Activated T-cell treated with anti-CD3 and anti-CD28 coated beads for 24 hours (primary cell): ENCODE measurements at places on chromosomes 1 and 21.
A peak's percentile ranks its signal among the peaks of the same experiment; 100 is the strongest.

- no peak for DNase-seq
These were observed 10.6 kb upstream of the LRRC39 start for GRCh38 chr1:100188617-100189016.

DNA sequence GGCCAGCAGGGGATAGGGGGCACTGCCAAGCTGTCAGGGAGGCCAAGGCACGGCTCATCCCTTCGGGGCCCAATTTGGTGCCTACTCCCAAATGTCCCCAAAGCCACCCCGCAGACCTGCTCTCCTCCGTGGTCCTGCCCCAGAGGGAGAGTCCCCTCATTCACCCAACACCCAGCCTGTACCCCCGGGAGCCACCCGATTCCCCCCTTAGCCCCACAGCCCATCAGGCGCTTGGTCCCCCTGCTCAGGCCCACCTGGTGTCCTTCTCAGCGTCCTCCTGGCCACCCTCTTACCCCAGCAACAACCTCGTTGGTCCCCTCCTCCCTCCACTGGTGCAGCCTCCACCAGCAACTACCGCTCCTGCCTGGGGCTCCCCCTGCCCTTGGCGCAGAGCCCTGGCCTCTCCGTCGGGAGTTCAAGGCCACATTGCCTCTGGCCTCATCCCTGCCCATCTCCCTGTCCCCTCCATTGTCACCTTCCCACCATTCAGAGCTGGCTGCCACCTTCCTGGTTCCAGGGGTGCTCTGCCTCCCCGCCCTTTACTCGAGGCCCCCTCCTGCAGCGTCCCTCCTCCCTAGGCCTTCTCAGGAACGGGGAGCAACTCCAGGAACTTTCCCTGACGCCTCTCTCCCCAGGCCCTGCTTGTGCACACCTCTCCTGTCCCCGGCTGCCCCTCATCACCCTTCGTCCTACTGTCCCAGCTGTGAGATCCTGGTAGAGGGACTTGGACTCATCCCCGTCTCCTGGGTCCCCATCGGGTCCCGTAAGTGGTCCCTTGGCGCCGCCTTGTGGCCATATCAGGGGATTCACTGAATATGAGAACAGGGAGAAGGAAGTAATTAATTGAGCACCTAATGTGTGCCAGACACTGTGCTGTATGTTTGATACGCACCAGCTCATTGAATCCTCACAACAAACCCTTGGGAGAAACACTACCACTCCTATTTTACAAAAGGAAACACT lies 73.9 kb downstream of the RAP1GAP start:
- peak; percentile 33 for DNase-seq

DNA sequence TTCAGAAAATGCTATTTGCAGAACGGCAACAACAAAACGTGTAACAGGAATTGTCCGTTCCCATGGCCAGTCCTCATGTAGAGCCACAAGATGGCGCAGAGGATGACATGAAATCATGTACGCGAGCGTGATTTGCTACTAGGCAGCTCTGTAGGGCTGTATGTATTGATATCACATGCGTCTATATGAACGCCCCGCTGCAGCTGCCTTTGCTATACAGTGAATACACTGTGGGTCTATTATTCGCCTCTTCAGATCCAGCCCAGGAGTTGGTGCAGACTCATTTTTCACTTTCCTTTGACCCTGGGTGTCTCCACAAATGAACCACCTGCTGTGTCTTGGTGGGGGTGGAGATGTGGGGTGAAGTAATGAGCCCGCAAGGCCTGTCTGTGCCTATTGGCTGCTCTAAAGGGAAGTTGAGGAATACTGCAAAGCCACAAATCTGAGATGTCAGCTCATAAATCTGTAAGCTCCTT lies 361.5 kb downstream of the KIF26B start:
- no peak for DNase-seq

DNA sequence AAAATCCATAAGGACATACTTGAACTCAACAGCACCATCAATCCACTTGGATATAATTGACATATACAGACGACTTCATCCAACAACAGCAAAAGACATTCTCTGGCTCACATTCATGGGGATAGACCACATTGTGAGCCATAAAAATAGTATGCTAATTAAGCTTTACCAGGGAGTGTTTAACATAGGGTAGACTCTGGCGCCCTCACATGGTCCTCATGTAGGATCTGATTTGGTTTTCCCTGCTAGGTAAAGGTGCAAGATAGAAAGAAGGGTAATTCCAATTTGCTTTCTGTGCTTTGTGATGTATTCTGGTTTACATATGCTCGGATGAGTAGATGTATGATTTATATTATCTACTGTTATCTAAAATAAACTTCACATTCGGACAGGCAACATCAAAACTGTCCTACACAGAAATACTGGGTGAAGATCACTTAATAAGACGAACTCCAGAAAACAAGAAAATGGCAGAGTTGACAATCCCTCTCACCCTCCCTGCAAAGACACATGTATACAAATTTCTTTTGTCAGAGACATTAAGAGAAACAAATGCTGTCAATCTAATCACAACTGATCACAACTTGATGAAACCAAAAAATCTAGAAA lies 27.7 kb downstream of the CR1L start:
- DNase-seq: no peak

- no peak for DNase-seq
These were observed 659.4 kb upstream of the CAMK1G start for GRCh38 chr1:208923946-208924720.

DNA sequence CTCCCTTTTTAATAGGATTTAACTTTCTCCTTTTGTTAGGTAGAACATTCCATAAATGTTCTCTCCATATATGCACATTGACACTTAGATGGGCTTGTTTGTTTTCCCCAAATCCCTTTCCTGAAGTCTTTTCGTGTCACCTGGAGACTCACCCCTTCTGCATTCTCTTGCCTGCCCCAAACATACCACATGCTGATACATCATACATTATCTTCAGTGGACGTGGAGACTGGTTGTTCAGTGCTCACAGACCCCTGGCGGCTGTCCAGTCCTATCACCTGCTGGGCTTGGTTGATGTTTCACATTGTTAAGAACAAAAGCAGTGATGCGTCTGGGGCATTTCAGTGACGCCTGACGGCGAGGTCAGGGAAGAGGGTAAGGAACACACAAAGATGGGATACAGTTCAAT lies 22.2 kb downstream of the FMOD start:
- no peak for DNase-seq

DNA sequence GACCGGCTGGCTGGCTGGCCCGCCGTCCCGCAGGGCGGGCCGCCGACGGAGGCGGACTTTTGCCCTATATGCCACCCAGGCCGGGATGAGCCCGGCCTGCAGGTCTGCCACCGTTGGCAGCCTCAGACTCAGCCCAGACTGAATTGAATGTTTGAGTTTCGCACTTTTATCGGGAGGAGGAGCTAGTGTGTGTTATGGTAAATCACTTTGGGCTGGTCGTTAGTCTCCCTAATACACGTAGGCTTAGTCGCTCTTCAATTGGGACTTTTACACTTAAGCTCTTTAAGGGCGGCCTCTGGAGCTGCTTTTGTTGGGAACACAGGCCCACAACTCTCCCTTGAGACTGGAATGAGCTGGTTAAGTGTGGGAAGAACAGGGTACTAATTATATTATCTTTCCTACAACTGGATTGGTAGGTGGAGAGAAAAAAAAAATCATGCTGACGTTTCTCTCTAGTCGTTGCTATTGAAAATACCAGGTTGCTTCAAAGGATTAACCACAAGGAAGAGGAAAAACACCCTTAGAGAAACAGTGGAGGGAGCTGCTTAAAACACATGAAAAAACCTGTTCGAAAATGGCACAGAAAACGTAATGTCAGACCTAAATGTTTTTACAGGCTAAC lies 1.4 kb upstream of the IRF2BP2 start:
- DNase-seq: peak; percentile 53

DNA sequence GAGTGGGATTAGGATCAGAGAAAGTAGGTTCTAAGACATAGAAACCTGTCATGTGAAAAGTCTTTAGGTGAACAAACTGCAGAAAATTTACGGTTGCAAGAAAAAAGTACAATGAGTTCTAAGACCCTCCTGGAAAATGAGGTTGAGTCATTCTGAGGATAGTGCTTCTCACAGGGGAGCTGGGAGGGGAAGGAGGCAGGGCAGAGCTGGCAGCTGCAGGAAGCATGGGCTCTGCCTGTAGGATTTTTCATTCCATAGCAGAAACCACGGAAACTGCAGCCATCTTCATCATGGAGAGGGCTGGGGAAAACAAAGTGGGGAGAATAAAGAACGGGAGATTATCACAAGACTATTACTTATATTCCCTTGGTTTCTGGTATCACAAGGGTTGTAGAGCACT lies 25.8 kb upstream of the THEM4 start:
- no peak for DNase-seq

- DNase-seq: no peak
These were observed 44.7 kb downstream of the MSH4 start for GRCh38 chr1:75841421-75841820.
